ENCODE measurements at places on chromosomes 6 and 20.

DNA sequence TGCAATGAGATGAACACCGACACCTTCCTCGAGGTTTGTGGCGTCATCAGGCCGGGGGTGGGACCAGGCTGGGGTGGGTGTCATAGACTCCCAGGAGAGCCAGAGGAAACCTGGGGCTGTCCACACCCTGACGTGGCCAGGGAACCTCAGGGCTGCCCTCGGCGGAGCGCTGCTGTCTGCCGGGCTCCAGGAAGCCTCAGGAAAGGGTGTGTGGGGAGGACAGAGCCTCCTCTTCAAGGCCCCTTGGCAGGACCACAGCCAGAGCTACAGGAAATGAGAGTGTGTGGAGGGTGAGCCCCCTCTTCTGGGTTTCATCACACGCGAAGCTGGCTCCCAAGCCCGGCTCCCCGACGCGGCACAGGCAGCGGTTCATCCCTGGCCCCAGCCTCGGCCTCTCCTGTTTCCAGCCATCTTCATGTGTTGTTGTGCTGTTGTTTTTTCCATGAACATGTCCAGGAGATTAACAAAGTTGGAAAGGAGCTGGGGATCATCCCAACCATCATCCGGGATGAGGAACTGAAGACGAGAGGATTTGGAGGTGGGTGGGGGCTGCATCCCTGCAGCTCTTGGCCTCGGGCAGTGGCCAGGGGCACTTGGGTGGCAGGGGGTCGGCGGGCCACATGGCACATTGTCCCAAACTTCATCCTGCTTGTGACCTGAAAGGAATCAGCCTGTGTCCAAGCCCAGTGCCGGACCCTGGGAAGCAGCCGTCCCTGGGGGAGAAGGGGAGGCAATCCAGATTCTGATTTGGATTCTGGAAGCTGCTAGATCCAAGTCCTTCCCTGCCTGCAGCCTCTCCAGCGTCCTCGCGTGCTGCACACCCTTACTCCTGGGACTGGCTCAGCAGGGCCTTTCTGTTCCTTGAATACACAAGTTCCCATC is 6.4 kb downstream of the NPEPL1 start:
- DNase-seq: no peak

- no peak for DNase-seq
Measured at GRCh38 chr6:95266537-95267258, 310.6 kb upstream of the MANEA start.

DNA sequence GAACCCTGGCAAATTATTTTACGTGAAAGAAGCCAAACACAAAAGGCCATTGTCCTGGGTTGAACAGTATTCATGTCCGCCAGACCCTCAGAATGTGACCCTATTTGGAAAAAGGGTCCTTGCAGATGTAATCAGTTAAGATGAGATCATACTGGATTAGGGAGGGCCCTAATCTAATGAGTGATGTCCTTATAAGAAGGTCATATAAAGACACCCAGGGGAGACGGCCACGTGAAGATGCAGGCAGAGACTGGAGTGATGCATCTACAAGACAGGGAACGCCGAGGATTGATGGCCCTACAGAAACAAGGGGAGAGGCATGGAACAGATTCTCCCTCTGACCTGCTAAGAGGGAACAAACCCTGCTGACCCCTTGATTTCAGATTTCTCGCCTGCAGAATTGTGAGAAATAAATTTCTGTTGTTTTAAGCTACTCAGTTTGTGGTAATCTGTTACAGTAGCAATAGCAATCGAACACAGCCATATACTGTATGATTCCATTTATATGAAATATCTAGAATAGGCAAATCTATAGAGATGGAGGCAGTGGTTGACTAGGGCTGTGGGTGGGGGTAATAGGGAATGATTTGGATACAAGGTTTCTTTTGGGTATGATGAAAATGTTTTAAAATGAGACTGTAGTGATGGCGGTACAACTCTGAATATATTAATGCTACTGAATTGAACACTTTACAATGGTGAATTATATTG is 132.9 kb upstream of the NUP153 start:
- DNase-seq: no peak

- no peak for DNase-seq
Measured at GRCh38 chr6:46014046-46014445, 1.6 kb downstream of the CLIC5 start.

DNA sequence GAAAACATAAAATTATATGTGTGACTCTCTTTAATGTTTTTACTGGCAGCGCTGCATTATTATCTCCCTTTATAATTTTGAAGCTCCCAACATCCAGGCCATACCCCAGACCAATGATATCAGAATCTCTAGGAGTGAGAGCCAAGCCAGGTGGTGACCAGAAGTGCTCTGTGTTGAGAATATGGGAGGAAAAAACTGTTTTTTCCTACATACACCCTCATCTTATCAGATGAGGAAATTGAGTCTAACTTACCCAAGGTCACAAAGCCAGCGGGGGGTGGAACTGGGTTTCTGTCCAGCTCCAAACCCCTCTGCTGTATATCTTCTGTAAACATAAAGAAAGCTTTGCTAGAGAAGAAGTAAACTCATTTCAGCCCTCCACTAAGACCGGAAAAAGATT is 42.5 kb downstream of the LY86 start:
- no peak for DNase-seq

- no peak for DNase-seq
Measured at GRCh38 chr20:595330-596308, 14.5 kb downstream of the TCF15 start.

DNA sequence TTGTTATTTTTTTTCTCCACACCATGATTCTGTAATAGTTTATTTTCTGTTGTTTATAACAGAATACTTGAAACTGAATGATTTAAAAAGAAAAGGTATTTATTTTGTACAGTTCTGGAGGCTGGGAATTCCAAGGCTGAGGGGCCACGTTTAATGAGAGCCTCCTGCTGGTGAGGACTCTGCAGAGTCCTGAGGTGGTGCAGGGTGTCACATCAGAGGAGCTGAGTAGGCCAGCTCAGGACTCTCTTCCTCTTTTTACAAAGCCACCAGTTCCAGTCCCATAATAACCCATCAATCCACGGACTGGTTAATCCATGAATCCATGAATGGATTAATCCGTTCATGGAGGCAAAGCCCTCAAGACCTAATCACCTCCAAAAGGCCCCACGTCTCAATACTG is 71.6 kb downstream of the TFAP2A start:
- DNase-seq: no peak

- DNase-seq: no peak
Measured at GRCh38 chr6:114955363-114955762, 612.5 kb upstream of the HS3ST5 start.

DNA sequence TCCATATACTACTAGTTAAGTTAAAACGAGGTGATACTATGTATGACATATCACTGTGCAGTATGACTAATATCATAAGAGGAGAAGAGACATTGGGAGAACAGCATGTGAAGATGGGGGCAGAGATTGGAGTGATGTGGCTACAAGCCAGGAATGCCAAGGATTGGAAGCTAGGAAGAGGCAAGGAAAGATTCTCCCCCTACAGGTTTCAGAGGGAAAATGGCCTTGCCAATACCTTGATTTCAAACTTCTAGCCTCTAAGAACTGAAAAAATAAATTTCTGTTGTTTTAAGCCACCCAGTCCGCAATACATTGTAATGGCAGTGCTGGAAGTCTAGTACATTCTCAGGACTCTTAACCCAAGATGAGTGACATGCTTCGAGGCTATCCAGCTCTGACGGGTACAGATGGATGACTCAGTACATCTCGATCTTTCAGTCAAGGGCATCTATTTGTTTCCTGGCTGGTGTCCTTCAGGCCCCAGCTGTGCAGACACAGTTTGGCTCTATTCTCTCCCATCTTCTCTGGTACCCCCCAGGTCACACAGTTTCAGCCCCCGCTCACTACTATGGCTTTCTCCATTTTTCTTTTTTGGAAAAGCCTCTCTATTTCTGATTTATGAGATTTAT is 55.5 kb upstream of the THEMIS start:
- DNase-seq: no peak

Data from fibroblast of the conjunctiva (primary cell).